Activated CD4-positive, alpha-beta T cell treated with anti-CD3 and anti-CD28 coated beads for 24 hours (primary cell): ENCODE measurements at places on chromosomes 2 and 18.

DNA sequence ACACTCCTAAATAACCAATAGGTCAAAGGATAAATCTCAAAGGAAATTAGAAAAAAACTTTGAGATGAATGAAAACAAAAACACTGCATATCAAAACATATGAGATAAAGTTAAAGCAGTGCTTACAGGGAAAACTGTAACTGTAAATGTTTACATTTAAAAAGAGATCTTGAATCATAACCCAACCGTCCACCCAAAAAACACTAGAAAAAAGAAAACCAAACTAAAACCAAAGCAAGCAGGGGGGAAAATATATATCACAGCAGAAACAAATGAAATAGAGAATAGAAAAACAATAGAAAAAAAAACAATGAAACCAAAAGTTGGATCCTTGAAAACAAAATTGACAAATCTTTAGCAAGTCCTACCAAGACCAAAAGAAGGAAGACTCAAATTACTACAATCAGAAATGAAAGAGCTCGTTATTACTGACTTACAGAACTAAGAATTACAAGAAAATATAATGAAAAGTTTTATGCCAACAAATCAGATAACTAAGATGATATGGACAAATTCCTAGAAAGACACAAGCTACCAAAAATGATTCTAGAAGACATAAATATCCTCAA lies 65.6 kb downstream of the TLK1 start:
- DNase-seq, result no peak

DNA sequence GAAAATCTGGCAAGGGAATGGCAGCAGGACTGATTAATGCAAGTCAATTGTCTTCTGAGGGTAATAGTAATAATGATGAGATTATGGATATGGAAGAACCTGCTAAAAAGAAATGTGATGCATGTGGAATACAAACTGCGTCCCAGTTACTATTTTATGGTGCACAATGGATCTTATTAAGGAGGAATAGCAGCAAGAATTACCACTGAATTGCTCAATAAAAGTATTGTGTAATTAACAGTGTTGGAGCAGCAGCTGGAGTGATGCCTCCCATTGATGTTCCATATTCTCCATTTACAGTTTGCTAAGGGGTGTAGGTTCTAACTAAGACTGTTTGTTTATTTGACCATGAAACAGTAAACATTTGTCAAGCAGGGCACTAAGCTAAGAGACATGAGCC lies 167.9 kb downstream of the HRH4 start:
- no peak for DNase-seq

GRCh38 chr2:234989183-234989701 lies 37.4 kb downstream of the SH3BP4 start:
- no peak for DNase-seq

DNA sequence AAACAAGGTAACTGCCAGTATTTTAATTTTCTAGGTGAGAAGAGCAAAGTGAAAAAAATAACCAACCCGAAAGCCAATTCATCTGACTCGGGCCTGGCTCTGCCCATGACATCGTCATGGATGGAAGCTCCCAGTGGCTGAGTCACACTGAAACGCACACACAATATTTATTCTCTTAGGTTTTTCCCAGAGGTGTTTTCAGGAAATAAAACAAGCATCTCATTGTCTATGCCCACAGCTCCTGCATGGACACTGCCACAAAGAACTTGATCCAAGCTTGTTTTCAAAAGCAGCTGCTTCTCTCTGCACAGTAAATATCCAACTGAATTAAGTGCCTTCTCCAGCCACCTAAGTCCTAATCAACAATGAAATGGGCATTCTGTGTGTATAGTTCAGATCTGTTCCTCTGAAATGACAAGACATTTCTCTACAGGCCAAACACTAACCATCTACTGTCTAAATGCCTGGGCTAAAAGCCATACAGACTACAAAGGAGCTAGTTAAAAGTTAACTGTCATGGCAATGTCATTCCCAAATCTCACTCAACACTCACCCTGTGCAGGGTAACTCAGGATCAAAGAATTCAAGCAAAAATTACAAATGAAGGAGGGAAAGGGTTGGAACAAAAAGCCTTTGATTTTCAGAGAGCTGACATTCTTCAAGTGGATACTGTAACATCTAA lies 62.9 kb downstream of the RPL31 start:
- DNase-seq, result no peak

GRCh38 chr18:71442731-71443141 lies 1101.4 kb downstream of the CBLN2 start:
- DNase-seq, result no peak

GRCh38 chr18:79890674-79891073 lies 60.8 kb downstream of the SLC66A2 start:
- no peak for DNase-seq

DNA sequence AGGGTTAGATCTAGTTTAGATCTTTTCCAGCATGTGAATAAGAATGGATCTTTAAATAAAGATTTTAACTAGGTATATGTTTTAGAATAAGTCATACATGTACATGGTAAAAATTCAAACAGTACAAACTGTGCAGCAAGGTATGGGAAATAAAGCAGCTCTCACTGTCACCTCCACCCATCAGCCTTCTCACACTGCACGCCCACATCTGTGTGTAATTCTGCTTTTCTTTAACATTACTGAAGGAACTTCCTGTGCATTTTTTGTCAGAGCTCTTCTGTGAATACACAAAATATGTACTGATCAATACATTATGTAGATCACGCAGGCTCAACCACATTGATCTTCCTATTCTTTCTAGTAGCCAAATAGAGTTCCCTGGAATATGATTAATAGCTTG lies 3.4 kb downstream of the CASP8 start:
- no peak for DNase-seq

- no peak for DNase-seq
Observed at GRCh38 chr2:39679805-39680204, 14.1 kb downstream of the TMEM178A start.

GRCh38 chr2:60350791-60351190 lies 202.7 kb downstream of the BCL11A start:
- no peak for DNase-seq

- no peak for DNase-seq
Observed at GRCh38 chr18:22547807-22548561, 130.3 kb upstream of the CTAGE1 start.

DNA sequence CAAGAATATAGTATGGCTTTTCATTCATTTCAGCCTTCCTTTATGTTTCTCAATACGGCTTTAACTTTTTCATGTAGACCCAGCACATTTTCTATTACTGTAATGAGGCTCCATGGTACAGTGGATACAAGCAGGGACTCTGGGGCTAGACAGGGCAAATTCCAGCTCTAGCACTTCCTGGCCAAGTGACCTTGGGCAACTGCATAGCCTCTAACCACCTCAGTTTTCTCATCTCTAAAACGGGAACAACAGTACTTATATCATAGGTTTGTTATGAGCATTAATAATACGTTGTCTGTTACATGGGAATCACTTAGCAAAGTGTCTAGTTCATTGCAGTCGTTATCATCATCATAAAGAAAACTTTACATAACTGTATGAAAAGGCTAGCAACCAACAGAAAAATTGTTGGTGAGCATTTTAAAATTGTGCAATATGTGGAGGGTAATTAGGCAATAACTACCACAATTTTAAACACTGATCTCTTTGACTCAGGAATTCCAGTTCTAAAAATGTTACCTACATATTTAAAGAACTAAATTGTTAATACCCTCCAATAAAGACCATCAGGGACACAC lies 13.7 kb upstream of the RMDN2 start:
- no peak for DNase-seq

DNA sequence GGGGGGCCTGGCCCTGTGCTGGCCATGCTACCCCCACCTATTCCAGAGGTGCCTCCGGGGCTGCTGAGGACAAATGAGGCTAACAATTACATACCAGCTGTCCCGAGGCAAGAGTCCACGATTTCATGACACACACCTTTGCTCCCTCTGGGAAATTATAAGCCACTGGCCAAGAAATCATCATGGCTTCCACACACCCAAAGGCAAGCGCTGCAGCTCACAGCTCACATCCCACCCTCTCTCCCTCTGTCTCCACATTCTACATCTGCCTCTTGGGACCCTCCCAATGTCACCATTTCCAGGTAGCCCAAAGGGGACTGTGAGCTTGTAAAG lies 134.4 kb downstream of the HDAC4 start:
- DNase-seq, result no peak

DNA sequence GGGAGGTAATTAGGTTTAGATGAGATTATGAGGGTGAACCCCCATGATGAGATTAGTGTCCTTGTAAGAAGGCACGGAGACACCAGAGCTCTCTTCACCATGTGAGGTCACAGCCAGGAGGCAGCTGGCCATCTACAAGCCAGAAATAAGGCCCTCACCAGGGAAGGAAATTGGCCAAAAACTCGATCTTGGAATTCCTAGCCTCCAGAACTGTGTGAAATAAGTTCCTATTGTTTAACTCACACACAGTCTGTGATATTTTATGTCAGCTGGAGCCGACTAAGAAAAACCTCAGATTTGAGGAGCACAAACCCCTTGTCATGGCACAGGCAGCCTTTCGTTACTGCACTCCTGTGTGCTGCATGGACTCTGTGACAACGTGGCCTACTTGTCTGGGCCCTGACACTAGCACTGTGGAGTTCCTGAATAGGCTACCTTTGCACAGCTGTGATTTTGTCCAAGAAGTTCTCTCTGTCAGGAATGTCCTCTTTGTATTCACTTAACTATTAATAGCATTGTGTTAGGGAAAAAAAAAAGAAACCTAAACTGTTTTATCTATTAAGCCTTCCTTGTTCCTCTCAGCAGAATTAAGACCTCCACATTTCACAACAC lies 319.8 kb downstream of the TDRD15 start:
- DNase-seq, result no peak

GRCh38 chr2:171522052-171522787 lies at the start of gene CYBRD1:
Gene CYBRD1, plus strand, starts transcription at chr2:171522474. Its CDS starts 72 bp downstream, at chr2:171522546.
- no peak for DNase-seq

- no peak for DNase-seq
Observed at GRCh38 chr18:37544713-37545112, 20.9 kb downstream of the CELF4 start.

- no peak for DNase-seq
Observed at GRCh38 chr2:168396131-168396530, 59.9 kb upstream of the CERS6 start.

DNA sequence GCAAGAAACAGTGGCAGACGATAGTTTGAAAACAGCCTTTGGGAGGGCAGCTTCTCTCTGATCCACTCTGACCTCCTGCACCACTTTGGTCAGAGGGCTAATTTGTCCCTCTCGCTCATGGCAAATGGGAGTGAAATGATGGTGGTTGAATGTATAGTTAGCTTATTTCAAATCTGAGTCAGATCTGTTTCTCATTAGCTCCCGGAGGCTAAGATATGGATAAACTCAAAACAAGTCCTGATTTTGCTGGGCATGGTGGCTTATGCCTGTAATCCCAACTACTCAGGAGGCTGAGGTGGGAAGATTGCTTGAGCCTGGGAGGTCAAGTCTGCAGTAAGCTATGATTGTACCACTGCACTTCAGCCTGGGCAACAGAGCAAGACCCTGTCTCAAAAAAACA lies 145.0 kb downstream of the ALK start:
- DNase-seq, result no peak

DNA sequence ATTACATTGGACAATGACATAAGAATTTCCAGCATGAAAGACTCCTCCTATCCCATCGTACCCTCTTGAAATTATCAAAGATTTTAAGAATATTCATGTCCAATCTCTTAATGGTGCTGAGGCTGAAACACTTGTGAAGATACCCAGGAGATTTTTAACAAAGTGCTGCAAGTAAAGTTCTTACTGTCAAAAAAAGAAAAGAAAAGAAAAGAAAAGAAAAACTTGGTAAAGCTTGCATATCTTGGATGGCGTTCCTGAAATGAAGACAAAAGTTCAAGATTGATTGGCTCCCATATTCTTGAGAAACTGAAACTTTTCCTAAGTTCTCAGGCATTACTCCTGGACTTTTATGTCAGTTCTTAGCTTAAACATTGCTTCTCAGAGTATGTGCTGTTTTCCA lies 1010.5 kb upstream of the PIK3C3 start:
- no peak for DNase-seq

DNA sequence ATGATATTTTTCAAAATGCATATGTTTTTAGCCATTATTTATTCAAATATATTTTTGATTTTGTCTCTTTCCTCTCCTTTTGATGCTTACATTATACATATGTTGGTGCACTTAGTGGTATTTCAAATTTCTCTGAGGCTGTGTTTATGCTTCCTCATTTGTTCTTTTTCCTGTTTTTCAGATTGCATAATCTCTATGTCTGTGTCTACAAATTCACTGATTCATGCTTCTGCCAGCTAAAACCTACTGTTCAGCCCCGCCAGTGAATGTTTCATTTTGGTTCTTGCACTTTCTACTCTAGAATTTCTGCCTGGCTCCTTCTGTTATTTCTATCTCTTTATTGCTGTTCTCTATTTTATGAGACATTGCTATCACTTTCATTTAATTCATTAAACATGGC lies 951.7 kb upstream of the CNTNAP5 start:
- DNase-seq, result no peak

- no peak for DNase-seq
Observed at GRCh38 chr2:62309465-62310091, 113.7 kb downstream of the B3GNT2 start.

GRCh38 chr18:24270937-24271380 lies 126.7 kb downstream of the OSBPL1A start:
- no peak for DNase-seq

GRCh38 chr2:118145207-118145606 lies 56.9 kb downstream of the INSIG2 start:
- DNase-seq, result no peak

DNA sequence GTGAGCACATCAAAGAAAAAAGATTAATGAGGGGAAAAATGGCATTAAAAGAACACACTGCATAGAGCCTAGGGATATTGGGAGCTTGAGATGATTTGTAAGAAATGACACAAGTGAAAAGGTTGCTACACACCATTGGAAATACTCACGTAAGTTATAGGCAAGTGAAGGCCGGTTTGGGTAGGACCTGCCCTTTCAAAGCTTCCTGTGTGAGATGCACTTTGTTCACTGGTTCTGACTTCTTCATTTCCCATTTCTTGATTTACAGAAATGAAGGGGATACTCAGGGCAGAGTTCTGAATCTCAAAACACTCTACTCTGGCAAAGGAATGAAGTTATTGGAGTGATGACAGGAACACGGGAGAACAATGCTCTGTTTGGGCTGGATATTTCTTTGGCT lies at the start of gene IL18RAP:
TSS of gene IL18RAP (plus strand) at position 251 of the 400 bp plus-strand sequence. CDS start at position 369, 118 bp downstream.
- no peak for DNase-seq

- DNase-seq, result no peak
Observed at GRCh38 chr2:176455816-176456291, 186.6 kb downstream of the MTX2 start.

GRCh38 chr2:6079405-6079804 lies 387.2 kb downstream of the SOX11 start:
- no peak for DNase-seq

GRCh38 chr2:195480121-195480520 lies 176.9 kb upstream of the SLC39A10 start:
- no peak for DNase-seq

DNA sequence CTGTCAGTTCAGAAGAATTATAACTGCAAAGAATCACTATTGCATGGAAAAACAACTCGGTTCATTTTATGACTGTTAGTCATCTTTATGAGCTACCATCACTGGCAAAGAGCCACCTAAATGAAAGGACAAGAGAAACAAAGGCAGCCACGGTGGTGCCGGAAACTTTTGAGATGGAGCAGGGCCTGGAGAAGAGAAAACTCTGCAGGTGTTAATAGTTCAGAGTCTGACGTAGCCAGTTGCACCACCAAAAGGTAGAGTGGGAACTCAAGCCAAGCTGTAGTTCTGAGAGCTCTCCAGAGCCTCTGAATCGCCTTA lies 110.9 kb downstream of the FTCDNL1 start:
- DNase-seq, result no peak
